ENCODE measurements at places on chromosomes 5 and 9.
A peak's percentile ranks its signal among the peaks of the same experiment; 100 is the strongest.

GRCh38 chr9:38352530-38353328 lies 39.8 kb upstream of the ALDH1B1 start:
- no peak for DNase-seq

DNA sequence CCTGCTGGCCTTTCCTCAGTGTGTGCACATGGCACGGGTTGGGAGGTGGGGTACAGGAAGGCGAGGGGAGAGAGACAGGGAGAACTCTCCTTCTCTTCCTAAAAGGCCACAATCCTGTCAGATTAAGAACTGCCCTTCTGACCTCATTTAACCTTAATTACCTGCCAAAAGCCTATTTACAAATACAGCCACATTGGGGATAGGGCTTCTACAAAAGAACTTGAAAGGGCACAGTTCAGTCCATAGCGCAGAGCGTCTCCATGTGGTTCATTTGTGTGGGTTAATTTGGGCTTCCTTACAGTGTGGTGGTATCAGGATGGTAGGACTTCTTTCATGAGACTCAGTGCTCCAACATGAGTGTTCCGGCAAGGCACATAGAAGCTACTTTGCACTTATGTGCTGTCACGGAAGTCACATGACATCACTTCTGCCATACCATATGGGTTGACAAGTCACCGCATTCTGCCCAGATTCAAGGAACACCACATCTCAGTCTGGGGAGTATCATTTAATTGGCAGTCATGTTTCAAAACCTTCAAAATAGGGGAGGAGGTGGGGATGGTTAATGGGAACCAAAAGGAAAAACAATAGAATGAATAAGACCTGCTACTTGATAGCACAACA lies 46.8 kb downstream of the NLN start:
- no peak for DNase-seq

- DNase-seq, result no peak
Observed at GRCh38 chr9:113906411-113907110, 30.5 kb downstream of the ZNF618 start.

GRCh38 chr5:80116465-80116864 lies 81.3 kb downstream of the THBS4 start:
- DNase-seq, result no peak

- DNase-seq, result no peak
Observed at GRCh38 chr5:54062958-54063357, 247.4 kb downstream of the ARL15 start.

- no peak for DNase-seq
Observed at GRCh38 chr5:148805326-148806290, 20.8 kb upstream of the ADRB2 start.

GRCh38 chr5:55601204-55601618 lies 66.4 kb upstream of the PLPP1 start:
- DNase-seq, result peak; percentile 67

- DNase-seq, result no peak
Observed at GRCh38 chr9:94029932-94030317, 54.3 kb upstream of the PTPDC1 start.

- no peak for DNase-seq
Observed at GRCh38 chr9:126836216-126836615, 24.2 kb upstream of the ZBTB34 start.

DNA sequence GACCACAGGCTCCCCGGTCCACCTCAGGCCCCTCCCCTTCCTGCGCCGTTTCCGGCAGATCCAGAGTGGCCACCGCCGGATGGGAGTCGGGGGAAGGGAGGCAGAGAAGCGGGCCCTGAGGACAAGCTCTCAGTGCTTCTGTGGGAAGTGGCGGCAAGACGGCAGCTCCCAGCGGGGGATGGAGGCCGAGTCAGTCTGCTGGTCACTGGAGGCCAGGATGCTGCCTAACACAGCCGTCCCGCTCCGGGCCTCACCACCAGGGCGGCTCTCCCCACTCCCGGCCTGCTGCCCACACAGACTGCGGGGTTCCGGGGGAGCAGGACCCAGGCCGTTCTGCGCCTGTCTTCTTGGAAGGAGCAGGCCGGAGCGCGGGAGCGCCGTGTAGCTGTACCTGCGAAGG lies 31.4 kb downstream of the FXN start:
- no peak for DNase-seq

DNA sequence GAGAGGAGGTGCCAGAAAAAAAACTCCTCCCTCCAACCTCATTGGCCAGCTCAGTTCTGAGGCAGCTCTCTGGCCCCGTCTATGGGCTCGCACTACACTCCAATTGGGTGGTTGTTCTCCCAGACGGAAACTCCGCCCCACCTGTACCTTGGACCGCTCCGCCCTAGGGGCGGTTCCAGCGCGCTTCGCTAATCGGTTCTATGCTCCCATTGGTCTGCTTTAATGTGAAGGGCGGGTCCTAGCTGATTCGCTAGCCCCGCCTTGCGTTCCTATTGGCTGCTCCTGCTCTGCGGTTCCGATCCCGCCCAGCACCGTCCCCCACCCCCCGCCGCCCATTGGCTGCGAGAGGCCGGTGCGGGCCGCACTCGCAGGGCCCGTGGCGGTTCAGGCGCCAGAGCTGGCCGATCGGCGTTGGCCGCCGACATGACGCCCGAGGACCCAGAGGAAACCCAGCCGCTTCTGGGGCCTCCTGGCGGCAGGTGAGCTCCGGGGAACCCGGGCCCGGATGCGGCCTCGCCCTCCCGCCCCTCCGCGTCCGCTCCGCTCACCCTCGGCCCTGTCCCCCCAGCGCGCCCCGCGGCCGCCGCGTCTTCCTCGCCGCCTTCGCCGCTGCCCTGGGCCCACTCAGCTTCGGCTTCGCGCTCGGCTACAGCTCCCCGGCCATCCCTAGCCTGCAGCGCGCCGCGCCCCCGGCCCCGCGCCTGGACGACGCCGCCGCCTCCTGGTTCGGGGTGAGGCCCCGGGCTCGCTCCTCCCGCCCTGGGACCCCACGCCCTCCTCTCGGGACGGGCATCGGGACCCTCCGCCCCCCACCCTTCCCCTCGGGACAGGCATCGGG lies at the start of gene SLC2A8:
TSS of gene SLC2A8 (plus strand) at position 362 of the 838 bp plus-strand sequence. CDS start at position 424, 62 bp downstream.
- DNase-seq, result peak; percentile 100

- no peak for DNase-seq
Observed at GRCh38 chr5:126108470-126108869, 314.7 kb upstream of the GRAMD2B start.

DNA sequence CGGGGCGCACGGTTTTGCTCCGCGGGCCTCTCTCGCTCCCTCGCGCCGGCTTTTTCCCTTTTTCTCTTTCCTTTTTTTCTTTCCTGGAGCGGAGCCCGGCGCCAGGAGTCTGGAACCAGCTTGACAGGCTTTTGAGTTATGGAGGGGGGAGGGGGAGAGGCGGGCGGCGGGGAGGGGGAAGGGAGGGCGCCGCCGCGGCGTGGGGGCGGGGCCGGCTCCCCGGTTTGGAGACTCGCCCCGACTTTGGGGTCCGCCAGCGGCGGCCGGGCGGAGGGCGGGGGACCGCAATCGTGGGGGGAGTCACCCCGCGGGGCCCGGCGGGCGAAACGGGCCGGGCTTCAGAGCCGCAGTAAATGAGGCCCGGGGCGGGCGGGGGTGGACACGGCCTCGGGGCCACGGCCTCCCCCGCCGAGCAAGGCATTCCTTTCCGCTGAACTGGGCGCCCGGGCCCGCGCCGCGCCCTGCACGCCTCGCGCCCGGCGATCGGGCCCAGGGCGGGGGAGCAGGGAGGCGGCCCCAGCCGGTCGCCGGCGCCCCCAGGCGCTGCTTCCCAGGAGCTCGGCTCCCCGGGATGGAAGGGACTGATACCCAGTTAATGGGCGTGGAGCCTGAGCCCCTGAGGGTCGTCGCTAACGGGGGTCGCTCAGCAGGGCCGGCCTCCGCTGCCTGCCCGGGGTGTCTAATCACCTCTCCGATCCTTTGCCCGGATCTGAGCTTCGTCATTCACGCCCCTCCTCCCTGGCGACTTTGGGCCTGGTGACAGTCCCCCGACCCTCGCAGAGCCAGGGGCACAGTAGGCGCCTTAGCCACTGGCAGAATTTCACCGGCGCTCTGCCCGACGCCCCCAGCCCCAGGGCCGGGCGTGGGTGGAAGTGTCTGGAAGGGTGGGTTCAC lies 138.1 kb downstream of the C9orf50 start:
- DNase-seq, result no peak

- no peak for DNase-seq
Observed at GRCh38 chr5:135027697-135028615, 6.1 kb downstream of the PITX1 start.

DNA sequence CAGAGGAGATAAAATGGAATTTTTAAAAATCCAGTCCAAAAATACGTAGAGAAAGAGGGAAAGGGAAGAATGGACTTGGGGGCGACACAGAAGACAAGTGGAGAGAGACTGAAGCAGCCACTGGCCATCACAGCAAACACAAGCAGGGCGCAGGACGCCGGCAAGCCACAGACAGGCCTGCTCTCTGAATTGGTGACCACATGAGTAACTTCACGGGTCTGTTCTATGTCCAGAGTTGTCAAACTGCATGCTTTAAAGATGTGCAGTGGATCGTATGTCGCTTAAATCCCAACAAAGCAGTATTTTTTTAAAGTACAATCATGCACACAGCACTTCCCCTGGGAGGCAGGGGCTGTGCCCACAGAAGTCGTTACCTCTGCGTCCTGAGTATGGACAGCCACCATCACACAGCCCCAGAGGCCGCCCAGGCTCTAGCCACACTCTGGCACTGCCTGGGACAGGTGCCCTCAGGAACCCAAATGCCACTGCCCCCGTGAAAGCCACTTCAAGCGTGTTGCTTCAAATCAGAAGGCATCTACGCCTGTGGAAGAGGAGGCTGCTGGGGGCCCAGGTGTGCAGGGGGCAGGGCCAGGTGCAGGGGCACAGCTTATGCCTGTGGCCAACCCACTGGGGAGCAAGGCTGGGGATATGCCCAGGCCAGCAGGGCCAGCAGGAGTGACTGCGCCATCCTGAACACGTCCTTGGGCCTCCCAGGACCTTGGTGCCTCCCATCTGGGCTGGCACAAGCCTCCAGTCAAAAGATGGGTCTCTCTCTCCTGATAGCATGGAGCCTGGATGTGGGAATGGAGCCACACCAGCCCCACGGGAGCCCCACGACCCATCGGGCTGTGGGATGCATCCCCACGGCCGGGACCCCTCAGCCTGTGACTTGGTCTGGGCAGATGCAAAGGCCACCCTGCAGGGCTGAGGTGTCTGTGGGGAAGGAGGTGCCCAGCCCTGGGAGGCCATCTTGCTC lies 5.9 kb upstream of the LRRC14B start:
- no peak for DNase-seq

- DNase-seq, result no peak
Observed at GRCh38 chr9:130271473-130271872, 5.9 kb downstream of the HMCN2 start.

DNA sequence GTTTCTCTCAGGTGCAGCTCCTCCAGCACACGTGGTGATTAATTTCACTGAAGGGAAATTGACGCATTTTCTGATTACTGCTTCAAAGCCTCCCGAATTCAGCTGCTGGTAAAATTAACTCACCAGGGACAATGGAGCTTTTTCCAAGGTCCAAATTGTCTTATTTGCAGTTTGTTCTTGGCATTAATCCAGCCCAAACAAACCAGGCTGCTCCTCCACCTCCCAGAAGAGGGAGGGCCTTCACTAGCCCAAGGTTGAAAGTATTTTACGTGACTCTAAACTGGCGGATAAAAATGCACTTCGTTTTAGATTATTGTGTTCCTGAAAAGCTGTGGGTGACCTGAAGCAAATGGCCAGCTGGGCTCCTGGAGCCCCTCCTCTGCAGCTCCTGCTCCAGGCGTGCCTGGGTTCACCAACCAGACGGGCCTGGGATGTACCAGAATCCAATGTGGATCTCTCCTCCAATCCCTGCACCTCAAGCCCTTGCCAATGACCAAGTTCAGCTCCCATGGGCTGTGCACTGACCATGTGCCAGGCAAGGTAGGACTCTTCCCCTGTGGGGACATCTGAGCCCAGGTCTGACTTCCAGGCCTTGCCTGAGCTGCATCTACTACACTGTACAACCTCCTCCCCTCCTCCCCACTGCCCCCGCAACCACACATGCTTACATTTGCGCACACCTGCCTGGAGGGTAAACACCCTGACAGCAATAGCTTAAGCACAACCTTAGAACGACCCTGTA lies 193.4 kb downstream of the CDK5RAP2 start:
- no peak for DNase-seq
